T47D (cell line): ENCODE measurements at places on chromosomes 16 and 17.

DNA sequence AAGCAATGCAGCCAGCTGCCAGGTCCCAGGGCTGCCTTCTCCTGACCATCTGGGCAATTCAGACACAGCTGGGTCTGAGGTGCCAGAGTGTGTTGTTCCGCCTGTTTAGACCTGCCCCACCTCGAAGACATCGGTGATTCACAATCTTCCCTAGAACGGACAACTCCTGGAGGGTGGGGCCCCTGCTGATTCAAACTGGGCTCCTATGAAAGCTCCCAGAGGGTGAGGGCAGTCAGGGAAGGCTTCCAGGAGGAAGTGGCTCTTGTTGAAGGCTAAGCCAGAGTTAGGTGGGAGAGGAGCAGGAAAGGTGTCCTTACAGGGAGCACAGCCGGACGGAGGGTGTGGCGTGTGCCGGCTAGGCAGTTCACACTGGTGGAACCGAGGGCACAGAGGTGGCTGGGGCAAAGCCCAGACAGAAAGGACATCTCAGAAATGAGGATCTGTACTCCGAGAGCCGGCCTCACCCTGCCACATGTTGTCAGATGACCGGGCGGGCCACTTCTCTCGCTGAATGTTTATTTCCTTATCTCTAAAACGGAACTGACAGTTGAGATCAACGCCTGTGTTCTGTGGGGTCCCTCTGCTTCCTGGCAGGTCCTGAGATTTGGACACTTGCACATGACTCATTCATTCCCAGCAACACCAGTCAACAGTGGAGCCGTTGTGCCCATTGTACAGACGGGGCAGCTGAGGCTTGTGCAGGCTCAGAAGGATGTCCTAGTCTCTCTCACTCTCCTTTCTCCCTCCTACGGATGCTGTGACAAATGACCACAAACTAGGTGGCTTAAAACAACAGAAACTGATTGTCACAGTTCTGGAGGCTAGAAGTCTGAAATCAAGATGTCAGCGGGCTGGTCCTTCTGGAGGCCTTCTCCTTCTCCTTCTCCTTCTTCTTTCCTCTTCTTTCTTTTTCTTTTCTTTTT lies 26.9 kb upstream of the LITAF start:
- DNase-seq = no peak

DNA sequence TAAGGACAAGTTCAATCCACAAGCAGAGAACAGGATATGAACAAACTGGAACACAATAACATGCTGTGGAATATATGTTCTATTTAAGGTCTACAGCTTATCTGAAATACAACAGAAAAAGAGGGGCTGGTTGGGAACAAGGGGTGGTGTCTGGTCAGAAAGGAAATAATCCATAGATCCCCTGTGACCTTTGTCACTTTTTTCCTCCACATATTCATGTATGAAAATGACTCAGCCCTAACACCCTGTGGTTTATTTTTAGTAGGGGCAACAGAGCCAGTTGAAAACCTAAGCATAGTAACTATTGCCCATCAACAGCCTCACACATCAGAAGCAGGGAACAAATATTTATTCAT lies 12.3 kb upstream of the SPAG9 start:
- no peak for DNase-seq

DNA sequence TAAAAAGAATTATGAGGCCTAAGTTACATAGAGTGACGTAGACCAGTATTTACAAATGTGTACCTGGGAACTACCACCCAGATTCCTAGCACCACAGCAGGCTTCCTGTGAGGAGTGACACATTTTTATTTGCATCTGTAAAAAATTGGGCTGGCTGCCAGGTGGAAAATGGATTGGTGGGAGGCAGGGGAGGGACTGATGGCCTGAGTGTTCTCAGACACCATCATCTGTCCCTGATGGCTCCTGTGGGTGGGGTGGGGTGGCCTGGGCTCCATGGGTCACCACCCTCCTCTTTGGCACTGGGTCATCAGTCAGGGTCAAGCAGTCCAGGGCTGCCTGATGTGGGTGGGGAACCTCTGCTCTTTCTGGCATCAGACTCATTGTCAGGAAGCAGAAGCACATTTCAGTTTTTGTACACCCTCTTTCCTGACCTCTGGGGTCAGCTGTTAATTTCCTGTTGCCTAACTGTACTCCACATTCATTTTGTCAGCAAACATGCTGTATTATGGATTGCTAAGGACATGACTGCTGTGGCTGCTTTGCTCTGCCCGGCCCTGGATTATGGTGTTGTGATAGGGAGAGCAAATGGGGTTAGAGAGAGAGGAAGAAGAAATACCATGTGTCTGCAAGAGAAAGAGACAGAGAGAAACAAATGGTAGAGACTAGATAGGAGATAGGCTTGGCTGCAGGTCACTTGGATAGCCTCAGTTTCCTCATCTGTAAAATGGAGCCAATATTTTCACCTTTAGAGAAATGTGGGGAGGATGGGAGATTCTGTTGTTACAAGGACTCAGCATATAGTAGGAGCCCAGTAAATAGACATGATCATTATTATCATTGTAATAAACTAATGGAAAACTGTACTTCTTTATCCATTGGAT lies 11.6 kb upstream of the MFAP4 start:
- no peak for DNase-seq

DNA sequence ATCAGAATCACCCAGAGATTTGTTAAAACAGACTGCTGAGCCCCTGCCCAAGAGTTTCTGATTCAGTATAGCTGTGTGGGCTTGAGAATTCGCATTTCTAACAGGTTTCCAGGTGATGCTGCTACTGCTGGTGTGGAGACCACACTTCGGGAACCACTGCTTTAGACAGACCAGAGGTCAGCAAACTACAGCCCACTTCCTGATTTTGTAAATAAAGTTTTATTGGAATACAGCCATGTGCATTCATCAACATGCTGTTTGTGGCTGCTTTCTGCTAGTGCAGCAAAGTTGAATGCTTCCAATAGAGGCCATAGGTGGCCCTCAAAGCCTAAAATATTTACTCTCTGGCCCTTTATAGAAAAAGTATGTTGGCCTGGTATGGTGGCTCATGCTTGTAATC lies 32.6 kb upstream of the CLEC19A start:
- DNase-seq = no peak

DNA sequence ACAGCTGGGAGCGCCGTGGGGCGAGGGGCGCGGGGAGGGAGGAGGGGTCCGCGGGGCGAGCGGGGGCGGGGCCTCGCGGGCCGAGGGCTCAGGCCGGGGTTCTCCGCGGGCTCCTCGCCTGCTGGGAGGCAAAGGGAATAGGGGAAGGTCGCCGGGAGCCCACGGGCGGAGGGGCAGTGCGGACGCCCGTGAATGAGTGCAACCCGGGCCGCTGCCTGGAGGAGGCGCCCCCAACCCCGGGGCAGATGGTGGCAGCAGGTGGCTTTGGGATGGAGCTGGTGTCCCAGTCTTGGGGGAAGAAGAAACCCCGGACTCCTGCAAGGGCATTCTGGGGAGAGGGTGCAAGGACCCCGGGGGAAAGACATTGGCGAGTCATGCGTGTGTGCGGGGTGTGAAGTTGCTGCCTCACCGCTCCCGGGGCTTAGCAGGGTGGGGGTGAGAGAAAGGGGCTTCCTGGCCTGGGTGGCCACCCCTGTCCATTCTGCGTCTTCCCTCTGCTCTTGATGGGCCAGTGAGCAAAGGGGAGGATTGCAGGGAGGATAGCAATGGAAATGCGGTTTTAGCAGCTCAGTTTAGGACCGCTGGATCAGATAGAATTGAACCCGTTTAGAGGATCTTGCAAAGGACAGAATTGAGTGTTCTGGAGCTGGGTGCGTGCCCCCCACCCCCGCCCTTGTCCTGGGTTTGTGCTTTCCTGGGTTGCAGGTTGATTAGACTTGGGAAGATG lies 526 bp downstream of the KIAA0513 start:
- DNase-seq = no peak

GRCh38 chr16:80689487-80689886 lies 114.9 kb downstream of the CDYL2 start:
- DNase-seq = no peak

GRCh38 chr17:40648384-40648968 lies 858 bp upstream of the SMARCE1 start:
- DNase-seq = no peak

DNA sequence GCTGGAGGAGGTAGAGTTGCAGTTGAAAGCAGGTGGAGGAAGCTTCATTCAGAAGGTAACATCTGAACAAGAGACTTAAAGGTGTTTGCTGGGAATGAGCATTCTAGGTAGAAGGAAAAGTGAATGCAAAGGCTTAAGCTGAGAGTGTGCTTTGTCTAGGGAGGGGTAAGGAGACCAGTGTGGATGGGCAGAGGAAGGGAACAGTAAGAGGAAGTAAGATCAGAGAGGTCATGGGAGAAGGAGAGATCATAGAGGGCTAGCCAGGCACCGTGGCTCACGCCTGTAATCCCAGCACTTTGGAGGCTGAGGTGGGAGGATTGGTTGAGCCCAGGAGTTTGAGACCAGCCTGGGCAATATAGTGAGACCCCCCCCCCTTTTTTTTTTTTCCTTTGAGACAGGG lies 3.3 kb downstream of the STX4 start:
- DNase-seq = no peak

GRCh38 chr17:62741290-62741689 lies 66.8 kb downstream of the MARCHF10 start:
- no peak for DNase-seq

GRCh38 chr17:59859444-59860025 lies 33.2 kb downstream of the TUBD1 start:
- no peak for DNase-seq

DNA sequence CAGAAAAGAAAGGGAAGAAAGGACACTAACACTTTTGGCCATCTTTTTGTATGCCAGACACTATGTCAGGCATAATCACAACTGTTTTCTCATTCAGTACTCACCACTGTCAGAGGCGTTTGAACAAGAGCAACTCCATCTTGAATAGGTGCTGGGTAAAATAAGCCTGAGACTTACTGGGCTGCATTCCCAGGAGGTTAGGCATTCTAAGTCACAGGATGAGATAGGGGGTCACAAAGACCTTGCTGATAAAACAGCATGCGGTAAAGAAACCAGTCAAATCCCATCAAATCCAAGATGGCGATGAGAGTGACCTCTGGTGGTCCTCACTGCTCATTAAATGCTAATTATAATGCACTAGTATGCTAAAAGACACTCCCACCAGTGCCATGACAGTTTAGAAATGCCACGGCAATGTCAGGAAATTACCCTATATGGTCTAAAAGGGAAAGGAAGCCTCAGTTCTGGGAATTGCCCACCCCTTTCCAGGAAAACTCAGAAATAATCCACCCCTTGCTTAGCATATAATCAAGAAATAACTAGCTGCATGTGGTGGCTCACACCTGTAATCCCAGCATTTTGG lies 14.9 kb upstream of the LYRM9 start:
- no peak for DNase-seq

- DNase-seq = no peak
Measured at GRCh38 chr17:6028294-6028693, 41.9 kb upstream of the WSCD1 start.

DNA sequence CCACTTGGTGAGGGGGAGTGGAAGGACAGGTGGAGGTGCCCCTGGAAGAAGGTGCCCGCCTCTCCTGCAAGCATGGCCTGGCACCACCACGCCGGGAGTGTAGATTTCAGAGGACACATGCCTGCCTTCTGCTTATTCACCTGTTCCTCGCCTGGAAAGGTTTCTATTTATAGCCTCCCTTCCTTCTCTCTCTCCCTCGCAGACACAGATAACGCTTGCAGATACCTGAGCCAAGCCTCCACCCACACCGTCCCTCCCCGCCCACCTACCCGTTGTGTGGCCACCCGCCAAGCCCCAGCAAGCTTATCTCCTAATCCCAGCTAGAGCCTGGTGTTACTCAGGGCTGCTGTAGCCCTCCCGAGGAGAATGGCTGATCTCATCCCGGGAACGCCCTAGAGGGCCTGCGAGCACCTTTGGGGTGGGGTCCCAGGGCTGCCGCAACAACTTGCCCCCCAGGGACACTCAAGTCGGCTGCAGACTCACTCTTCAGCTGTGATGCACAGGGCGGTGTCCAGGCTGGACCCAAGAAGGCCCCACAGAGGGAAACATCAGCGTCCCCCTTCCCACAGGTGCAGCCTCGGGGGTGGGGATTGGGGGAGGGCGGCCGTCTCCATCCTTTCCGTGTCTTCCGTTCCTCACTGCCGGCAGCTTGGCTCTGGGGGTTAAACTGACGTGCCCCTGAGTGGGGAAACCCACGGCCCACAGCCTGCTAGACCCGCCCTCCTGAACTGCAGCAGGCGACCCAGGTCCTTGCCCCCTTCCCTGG lies 1.9 kb upstream of the SNAI3 start:
- DNase-seq = no peak

- DNase-seq = no peak
Measured at GRCh38 chr17:80797741-80798594, 193.7 kb upstream of the CHMP6 start.

DNA sequence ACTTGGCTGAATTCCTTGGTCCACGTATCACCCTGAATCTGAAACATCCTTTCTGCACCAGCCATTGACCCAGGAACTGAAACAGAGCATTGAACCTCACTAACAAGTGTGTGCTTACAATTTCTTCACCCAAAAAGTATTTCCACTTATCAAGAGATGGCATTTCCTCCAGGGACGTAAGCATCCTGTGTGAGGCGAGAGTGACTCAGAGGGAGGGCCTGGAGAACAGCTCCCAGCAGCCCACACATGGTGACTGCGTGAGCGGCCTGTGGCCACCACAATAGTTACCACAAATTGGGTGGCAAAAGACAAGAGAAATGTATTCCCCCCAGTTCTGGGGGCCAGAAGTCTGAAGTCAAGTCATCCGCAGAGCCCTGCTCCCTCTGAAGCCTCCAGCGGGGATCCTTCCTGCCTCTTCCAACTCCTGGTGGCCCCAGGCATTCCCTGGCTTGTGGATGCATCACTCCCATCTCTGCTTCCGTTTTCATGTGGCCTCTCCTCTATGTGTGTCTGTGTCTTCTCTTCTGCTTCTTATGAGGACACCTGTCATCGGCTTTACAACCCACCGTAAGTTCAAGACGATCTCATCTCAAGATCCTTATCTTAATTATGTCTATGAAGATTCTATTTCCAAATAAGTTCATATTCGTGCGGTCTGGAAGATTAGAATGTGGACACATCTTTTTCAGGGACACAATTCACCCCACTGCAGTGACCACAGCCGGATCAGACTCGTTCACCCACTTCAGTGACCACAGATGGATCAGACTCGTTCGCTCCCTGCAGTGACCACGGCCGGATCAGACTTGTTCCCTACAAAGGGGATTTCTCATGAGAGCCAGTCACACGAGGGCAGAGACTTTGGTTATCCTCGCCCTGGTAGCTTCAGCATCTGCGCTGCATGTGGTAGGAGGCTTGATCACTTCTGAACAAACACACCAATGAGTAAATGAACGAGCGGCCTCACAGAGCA lies 122.6 kb upstream of the FOXF1 start:
- no peak for DNase-seq

DNA sequence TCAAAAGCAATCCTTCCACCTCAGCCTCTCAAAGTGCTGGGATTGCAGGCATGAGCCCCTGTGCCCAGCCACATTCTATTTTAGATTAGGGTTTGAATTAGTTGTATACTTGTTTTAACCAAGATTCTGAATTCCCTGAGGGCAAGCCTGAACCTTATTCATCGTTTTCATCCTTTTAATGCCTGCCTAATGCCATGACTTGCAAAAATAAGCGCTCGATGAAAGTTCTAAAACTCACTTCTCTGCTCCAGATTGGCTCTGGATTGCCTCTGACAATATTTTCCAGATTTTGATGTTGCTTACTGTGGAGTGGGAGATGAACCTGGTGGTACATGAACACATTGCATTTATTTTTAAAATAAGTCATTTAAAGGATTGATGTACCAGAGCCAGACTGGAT lies 90.9 kb upstream of the CACNG3 start:
- no peak for DNase-seq
